ENCODE measurements at places on chromosomes 6 and 20.

DNA sequence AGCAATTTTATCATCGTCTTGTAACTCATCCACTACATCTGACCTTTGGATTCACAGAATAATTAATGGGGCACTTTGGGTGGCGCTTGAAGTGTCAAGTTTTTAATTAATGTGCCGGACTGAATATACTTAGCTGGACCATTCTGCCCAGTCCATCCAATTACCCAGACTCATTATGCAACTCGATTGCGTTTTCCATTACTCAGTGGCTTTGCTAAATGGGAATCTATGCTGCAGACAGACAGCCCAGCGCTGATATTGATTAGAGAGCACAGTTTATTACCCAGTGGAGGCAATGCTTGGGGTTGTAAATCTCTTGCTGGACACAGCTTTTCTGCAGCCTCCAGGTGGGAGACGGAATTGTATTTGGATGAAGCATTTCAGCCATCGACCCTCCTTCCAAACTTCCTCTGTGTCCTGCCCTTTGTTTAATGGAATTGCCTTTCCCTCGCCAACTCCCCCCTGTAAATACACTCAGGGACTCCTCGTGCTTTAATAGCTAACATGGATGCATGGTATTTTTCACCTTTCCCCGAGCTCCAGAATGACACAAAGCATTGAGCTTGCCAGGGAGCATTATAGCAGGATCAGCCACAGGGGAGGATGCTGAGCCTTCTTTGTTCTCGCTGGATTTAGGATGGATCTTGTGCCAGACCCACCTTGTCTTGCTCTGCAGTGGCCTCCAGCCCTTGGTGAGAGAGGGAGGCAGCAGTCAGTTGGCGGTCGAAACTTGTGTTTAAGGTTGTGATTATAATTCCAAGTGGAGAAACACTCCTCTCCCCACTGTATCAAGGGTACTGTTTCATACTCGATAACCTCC, 59.7 kb downstream of the EDN3 start:
- no peak for DNase-seq

- no peak for DNase-seq
Measured at GRCh38 chr20:14761903-14762302, 424.5 kb upstream of the FLRT3 start.

- DNase-seq, result no peak
Measured at GRCh38 chr6:135231469-135231844, 50.3 kb downstream of the MYB start.

DNA sequence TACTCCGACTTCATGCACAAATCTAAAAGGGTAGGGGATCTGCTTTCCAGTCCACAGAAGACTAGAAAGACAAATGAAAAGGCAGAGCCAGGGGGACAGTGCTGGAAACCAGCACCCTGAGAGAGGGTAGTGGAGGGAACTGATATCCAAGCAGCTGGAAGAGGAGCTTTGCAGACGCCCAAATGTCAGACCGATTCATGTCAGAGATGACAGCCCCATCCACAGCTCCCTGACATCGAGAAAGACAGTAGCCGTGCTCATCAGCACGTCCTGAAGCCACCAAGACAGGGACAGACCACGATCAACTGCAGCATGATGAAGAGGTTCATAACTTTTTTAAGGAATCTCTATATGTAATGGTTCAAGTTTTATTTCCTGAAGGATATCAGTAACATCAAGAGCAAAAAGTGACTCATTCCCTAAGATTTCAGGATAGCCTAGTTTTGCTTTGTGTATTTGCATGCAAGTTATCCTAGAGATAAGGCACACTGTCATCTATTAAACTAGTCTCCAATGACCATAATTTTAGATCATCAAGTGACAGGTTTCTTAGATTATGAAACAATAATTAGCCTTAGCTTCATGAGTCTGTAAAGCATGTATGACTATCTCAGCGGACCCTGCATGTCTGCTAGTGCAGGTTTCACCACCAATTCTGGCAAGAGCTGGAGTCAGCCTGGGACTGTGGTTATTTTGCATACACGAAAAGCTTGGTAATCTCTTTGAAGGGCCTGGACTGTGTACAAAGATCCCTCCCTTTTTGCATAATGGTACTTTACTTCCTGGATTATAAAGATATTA, 43.0 kb downstream of the PRDM1 start:
- DNase-seq, result no peak

DNA sequence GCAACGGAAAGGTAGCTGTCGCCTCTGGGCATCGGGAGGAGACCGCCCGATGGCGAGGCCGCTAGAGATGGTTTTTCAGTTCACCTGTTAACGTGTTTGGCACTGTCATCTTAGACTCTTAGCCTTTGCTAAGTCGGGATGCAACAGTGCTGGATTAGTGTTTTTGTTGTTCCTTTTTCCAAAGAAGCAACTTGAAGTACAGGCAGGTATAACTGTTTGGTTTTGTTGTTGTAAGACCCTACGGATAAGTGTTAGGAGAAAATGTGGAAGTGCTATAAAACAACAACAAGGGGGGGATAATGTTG, 723 bp downstream of the MANEA start:
- DNase-seq, result no peak

DNA sequence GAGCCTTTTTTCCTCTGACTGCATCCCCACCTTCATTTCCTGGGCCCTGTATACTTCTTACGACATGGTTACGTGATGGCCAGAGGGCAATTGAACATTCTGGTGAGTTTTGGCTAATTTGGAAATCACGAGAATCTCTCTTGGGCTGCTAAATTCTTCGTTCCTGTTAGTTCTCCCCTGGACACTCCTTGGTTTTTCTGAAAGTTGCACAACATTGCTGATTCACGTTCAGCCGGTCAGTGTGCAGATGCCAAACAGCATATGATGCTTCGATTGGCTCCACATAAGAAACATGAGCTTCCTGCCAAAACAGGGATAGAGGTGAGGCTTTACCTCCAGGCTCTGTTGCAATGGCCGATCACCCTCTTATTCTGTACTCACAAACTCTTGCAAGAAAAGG, 119.4 kb upstream of the LY86 start:
- no peak for DNase-seq

DNA sequence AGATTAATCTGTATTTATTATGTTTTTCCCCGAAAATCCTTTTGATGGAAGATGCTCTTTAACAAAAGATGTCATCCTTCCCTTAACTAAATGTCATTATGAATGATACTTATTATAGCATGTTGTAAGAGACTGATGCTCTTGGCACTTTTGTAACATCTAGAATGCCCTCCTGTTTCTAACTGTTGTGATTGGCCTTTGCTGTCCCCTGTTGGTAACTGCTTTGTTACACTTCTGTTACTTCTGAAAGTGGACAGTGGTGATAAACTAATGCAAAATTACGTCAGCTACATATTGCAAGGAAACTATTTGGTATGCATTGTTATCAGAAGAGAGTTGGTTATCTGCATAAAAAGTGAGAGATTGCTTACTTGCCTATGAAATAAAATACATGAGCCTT, 5.8 kb downstream of the TTK start:
- DNase-seq, result no peak

DNA sequence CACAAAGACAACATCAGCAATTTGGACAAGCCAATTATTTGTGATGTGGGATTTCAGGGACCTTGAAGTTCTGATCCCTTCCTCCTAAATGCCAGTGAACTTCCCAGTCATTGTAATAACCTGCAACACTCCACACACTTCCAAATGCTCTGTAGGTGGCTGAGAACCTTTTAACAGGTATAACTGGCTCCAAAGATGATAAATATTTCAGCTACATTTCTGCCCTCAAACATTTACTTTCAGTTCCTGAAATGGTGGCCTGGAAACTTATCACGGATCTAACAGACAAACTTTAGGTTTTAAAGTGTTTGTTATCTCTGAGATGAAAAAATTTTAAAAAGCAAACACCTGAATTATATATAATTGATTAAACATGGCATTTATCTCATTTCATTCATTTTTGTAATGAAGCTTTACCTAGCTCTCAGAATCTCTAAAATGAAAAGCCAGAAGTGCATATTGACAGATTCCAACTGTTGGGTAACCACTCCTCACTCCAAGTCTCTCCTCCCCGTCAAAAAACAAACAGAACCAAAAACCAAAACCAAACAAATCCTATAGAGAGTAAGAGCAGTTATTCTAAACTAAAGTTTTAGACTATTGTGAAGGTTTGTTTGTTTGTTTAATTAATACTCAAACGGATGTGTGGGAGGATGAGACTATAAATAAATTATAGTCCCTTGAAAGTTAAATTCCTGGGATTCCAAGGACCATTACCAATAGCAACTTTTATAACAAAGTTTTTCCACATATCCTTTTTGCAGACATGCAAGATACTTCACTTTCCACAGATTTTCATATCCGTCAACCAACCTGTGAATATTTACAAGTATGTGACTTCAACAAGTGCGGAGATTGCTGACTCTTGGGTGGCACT, 12.4 kb upstream of the KIAA0408 start:
- no peak for DNase-seq

- no peak for DNase-seq
Measured at GRCh38 chr20:44961011-44961869, 1.0 kb upstream of the TOMM34 start.

- no peak for DNase-seq
Measured at GRCh38 chr6:43965628-43966373, 161.5 kb downstream of the MRPL14 start.

- no peak for DNase-seq
Measured at GRCh38 chr6:44201638-44202303, 15.0 kb upstream of the MYMX start.

- peak; percentile 55 for DNase-seq
Measured at GRCh38 chr20:32277361-32278198, at the start of gene KIF3B. TSS of gene KIF3B (plus strand) at chr20:32277651. CDS start at chr20:32309778, 32,127 bp downstream.

DNA sequence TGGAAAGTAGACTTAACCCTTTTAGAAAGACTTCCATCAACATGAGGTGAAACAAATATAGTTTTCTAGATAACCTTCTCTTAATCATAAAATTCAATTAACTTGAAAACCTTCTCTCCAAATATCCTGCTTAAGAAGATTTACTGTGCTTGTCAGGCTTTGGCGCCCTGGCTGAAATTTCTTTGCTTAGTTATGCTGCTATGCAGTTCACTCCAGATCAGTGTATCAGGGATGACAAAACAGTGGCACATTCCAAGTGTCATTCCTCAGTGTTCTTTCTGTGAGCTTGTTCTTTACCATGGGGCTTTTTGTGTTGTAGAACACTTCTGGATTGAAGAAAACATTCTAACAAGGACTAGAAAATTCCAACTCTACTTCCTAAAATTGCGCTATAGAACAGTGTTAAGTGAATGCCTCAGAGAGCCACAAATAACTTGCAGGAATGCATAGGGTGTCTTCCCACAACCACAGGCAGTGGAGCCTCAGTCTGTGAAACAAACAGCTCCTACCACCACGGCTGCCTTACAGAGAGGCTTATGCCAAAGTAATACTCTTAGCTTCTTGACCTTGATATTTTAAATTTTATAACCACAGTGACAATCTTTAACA, 443.6 kb downstream of the CDC5L start:
- no peak for DNase-seq

GRCh38 chr6:37580176-37580955, 80.7 kb upstream of the CCDC167 start:
- no peak for DNase-seq

DNA sequence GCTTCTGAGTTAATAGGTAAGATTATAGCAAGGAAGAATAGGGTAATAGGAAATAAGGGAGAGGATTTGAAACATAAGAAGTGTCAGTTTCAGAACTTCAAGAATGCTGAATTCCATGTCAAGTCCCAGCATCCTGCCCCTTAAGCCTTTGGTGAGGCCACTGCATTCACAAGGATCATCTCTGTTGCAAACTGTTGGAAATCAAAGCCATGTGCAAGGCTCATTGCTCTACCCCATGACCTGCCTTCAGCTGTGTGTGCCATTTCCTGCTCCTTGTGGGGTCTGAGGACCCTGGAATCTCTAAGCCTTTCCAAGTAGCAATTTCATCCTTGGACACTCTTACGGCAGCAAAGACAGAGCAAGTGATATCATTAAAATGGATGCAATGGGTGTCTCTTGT, 203.0 kb downstream of the CDC5L start:
- DNase-seq, result no peak

DNA sequence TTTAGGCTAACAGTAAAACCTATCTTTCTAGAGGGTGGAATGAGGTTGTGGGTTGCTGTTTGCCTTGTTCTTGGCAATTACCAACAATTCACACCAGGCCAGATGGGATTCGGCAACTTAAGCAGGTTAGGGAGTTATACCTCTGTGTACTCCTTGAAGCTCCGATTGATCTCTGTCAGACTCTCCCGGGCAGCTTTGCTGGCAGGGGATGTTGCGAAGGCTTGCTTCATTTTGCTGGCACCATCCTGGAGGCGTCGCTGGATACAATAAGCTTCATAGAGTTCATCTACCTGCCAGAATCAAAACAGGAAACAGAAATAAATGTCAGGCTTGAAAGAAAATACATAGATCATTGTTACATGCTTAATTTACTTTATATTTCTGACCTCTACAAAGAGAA, 66.4 kb upstream of the ARMH2 start:
- no peak for DNase-seq

- DNase-seq, result no peak
Measured at GRCh38 chr6:162882801-162883481, 155.2 kb downstream of the PACRG start.

DNA sequence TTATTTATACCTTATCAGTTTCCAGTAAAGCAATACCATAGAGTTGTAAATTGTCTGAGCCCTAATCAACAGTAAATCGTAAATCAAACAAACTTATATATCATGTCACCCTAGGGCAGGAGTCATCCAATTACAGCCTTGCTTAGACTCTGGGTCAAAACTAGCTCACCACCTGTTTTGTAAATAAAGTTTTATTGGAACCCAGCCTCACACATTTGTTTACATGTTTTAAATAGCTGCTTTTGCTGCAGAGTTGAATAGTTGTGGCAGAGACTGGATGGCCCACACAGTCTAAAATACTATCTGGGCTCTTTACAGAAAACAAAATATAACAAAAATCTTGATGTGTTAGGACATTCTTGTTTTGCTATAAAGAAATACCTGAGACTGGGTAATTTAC, 94.4 kb downstream of the MKKS start:
- no peak for DNase-seq

GRCh38 chr6:40770794-40771193, 183.6 kb upstream of the LRFN2 start:
- no peak for DNase-seq

DNA sequence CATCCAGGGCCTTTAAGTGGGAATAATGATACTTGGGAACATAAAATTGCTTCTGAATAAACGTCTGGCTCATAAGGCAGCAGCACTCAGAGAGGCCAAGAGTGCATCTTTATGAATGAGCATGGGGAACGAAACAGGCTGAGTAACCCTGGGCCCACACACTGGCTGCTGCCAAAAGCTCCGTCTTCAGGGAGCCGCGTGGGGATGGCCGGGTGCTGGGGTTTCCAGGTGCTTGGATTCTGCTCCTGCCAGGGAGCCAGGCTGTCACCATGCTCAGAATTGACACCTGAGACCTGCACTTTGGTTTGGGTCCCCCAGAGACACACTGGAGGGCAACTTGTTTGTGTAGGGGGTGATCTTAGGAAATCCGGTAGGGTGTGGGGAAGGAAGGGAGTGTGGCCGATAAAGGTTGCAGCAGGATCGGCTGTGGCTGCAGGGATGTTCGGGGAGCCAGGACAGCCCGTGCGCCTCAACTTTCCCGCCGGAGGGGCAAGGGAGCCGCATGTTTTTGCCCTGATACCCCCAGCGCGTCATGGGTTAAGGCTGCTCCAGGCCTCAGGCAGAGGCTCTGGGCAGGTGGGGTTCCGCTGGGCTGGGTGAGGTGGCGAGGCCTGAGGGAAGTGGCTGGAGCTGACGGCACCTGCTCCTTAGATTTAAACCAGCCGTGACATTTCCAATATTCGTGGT, 101.8 kb downstream of the YTHDF1 start:
- DNase-seq, result no peak

GRCh38 chr20:58040447-58041290, 187.8 kb downstream of the ANKRD60 start:
- no peak for DNase-seq

GRCh38 chr6:168201383-168201782, 118.2 kb downstream of the DACT2 start:
- no peak for DNase-seq

GRCh38 chr6:95636552-95637431, 59.5 kb downstream of the MANEA start:
- DNase-seq, result no peak
